DMS79 treated with DMSO at 0.1 percent for 48 hours (cell line): ENCODE measurements at places on chromosomes 16 and 17.

- no peak for DNase-seq
Observed at GRCh38 chr16:68231384-68232136, 4.4 kb downstream of the ESRP2 start.

GRCh38 chr16:11100239-11100750 is 155.7 kb downstream of the SOCS1 start:
- DNase-seq: no peak

GRCh38 chr17:36768394-36768793 is 167.0 kb downstream of the MRM1 start:
- no peak for DNase-seq

GRCh38 chr17:40317345-40317873 is 8.4 kb downstream of the RARA start:
- DNase-seq: peak; percentile 50

DNA sequence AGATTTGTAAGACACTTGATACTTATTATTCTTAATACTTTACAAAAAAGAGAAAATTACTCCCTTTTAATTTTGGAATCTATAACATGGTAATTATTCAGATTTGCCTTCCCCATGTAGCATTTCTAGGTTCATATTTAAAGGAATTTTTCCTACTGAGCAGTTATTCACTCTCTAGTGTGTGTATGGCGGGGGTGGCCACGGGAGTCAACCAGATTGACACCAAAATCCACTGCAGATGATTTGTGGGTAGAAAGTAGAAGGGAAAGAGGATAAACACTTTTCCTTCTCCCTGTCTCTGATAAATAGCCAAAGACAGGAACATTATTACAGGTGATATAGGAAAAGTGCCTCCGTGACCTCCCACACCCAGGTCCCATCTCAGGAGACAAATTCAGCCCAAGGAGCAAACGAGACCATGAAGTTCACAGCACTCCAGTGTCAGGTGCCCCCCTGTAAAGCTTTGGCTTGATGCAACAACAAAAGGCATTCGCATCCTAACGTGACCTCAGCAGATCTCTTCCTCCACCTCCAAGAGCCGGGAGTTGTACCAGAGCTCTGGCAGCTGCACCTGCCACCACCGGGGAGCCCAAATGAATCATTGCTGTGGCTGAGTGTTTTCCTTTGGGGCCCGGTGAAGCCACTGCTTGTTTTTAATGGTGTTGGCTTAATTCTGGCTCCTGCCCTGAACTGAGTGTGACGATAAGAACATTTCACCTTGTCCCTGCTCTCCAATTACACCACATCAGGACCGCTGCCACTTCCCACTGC is 92.7 kb upstream of the NOL11 start:
- peak; percentile 6 for DNase-seq

DNA sequence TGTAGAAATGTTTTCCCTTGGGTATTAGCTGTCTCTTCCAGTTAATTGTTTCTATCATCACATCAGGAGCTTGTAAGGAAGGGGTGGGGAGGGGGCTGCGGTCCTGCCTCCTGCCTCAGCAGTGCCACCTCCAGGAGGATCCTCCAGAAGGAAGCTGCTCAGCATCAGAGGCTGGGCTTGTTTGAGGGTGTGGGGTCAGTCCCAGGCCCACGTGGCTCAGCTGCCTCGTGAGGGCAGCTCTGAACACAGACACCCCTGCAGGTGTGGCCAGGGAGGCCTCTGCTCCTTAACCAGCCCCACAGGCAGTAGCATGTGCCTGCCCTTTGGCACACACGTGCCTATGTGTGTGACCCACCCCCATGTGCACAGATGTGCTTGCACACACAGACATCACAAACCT is 46.3 kb downstream of the MRM1 start:
- DNase-seq: no peak

- DNase-seq: no peak
Observed at GRCh38 chr17:29862951-29863350, 67.1 kb downstream of the SSH2 start.

- no peak for DNase-seq
Observed at GRCh38 chr17:26782153-26782552, 511.8 kb upstream of the WSB1 start.

DNA sequence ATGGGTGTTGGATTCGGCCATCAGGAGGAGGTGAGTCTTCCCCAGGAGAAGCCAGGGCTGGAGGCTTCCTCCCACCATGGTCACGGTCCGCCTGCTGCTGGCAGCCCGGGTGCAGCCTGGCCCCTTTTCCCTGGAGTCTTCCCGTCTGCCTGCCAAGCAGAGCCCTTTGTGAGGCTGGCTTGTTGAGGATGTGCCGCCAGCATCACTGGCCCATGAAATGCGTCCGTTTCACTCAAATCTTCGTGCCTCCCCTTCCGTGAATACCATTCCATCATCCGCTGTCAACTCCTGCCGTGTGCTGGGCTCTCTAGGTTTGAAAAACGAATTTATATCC is 9.6 kb downstream of the VPS4A start:
- no peak for DNase-seq

GRCh38 chr16:51407199-51407598 is 256.1 kb upstream of the SALL1 start:
- DNase-seq: no peak

DNA sequence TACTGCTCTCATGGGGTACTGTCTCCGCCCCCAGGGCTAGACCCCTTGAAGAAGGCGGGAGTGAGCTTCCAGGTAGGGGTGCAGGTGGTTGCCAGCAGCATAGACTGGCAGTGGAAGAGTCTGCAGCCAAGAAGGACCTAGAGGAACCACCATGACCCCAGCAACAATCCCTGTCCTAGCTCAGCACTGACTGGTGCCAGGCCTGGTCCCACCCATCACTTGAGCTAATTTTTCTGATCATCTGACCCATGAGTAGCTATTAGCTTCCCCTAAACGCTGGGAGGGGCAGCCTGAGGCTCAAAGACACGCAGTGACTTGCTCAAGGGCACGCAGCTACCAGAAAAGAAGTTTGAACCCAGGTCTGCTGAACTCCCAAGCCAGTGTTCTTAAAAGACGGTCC is 945 bp downstream of the PRM3 start:
- no peak for DNase-seq

- no peak for DNase-seq
Observed at GRCh38 chr16:49608098-49608497, 234.5 kb downstream of the C16orf78 start.

DNA sequence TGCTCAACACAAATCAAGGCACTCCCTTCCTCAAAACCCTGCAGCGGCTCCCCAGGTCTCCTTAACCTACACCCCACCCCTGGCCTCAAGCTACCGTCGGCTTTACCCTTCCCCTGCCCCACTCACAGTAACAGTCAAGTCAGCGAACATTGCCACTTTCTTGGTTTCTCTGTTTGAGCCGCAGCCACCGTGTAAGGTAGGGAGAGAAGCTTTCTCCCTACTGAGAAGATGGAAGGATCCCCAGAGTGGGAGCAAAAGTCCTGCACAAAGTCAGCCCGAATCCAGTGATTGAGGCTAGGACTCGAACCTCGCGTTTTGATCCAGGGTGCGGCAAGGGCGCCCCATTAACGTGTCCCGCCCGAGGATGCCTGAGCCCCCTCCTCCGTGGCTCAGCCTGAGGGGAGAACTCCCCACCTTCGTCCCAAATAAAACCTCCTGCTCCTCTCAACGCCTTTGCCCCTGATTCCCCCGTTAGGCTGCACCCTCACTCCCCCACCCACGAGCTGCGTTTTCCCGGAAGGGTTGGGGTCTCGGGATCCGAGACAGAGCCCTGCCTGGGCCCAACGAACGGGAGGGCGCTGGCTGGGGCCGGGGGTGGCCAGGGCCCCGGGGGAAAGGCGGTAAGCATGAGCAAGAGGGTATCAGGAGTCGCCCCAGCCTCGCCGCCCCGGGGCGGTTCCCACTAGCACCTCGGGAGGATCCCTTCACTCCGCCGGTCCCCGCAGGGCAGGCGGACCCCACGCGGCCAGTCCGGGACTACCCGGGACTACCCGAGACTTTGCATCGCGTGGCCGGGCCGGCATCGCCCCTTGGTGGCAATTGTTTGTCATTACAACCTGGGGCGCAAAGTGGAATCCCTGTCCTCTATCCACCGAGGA is 9.9 kb upstream of the NAGS start:
- peak; percentile 32 for DNase-seq

DNA sequence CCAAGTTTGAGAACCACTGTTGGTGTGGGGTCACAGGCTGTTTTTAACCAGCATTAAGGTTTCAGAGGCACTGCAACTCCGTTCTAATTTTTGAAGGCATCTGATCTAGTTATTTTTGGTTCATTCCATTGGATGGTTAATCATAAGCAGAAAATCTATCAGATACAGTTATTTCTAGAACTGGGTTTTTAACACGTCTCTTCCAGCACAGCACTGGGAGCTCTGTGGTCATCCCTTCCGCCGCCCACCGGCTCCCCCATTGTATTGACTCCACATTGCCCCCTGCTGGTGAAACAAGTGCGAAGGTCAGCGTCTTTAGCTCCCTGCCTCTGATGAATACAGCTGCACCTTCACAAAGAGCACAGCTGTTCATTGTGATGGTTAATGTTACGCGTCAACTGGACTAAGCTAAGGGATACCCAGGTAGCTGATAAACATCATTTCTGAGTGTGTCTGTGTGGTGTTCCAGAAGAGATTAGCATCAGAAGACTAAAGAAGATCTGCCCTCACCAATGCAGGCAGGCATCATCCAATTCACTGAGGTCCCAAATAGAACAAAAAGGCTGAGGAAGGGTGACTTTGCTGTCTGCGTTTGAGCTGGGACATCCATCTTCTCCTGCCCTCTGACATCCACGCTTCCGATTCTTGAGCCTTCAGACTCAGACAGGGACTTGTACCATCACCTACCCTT is 8.5 kb downstream of the CCL18 start:
- no peak for DNase-seq

GRCh38 chr17:81397314-81398175 is 2.3 kb downstream of the BAHCC1 start:
- DNase-seq: peak; percentile 25
